ENCODE measurements at places on chromosomes 7 and 10. TPM values are rescaled to one million over a fixed set of nuclear protein-coding genes. Genes with fewer than 3 reads are reported as not detected.

DNA sequence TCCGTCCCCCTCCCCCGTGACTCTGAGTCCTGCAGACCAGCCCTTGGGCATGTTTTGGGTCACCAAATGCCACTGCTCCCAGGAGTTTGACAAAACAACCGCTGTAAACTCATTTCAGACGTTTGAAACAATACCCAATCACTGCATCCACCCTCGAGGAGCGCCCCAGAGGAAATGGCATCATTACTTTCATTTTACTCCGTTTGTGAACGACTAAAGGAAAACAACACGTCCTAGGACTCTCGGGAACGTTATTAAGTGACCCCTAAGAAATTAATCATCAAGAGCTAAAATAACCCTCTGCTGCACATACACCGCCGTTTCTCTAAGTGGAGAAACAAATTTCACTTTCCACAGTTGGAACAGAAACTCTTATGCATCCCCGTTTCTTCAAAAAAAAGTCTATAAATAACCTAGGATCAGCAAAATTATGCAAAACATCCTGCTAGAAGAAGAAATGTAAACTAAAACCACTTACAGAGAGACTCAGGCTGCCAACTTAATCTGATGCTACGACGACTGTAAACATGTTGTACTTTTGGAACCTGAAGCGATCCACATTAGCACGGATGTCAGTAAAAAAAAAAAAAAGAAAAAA lies 109.9 kb upstream of the EFCAB10 start:
- no peaks in the 10 kb centered on the region for H3K27me3 ChIP-seq
- H3K4me1 ChIP-seq, result peaks cover 16% of the 10 kb centered on the region
- peak overlapping the region; percentile 68 for H3K4me3 ChIP-seq
- peaks cover 11% of the 10 kb centered on the region for H3K36me3 ChIP-seq

DNA sequence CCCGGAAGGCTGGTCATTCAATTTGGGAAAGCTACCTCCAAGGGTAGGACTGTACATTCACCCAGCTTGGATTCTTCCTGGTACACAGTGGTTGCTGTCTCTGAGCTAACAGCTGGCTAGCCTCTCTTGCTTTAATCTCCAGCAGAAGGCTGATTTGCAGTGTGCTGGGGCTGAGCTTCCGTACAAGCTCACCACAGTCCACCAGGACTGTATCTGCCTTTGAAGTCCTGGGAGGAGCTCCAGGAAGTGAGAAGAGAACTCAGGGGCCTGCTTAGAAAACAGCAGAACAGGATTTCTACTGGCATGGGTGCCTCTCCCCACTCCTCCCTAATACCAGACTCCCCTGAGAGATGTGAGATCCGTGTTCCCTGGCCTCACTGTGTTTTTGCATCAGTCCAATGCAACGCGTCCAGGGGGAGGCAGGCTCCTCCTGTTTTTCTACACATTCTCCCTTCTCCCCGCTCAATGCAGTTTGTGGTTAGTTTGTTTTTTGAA lies 6.6 kb downstream of the AFAP1L2 start:
- H3K27ac ChIP-seq, result no peak overlapping the region
- DNase-seq, result no peak
- no peak overlapping the region for H3K4me3 ChIP-seq
- no peaks in the 10 kb centered on the region for H3K4me1 ChIP-seq

GRCh38 chr10:31648966-31649365 lies 279.7 kb downstream of the ARHGAP12 start:
- no peaks in the 10 kb centered on the region for H3K36me3 ChIP-seq
- no peak for DNase-seq
- H3K27ac ChIP-seq, result no peak overlapping the region
- no peak overlapping the region for H3K4me3 ChIP-seq
- peaks cover 31% of the 10 kb centered on the region for H3K27me3 ChIP-seq
- peaks cover 8% of the 10 kb centered on the region for H3K4me1 ChIP-seq

DNA sequence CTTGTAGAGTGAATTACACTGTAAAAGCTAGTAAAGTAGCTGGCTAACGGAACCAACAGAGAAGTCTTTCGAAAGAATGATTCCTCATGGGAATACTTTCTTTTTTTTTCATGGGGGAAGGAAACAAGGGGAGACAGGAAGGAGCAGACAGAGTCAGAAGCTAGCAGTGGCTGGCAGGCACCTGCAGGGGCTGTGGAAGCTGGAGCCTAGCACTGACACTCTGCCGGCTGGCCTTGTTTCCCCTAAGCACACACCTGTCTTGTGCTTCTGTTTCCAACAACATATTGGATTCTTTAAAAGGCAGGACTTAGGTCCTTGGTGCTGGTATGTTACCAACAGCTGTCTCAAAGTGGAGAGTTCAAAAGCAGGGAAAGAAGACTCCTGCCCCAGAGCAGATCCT lies 24.7 kb downstream of the NOD1 start:
- DNase-seq, result no peak
- H3K4me3 ChIP-seq, result no peak overlapping the region
- H3K36me3 ChIP-seq, result peaks cover 6% of the 10 kb centered on the region
- no peaks in the 10 kb centered on the region for H3K27me3 ChIP-seq

DNA sequence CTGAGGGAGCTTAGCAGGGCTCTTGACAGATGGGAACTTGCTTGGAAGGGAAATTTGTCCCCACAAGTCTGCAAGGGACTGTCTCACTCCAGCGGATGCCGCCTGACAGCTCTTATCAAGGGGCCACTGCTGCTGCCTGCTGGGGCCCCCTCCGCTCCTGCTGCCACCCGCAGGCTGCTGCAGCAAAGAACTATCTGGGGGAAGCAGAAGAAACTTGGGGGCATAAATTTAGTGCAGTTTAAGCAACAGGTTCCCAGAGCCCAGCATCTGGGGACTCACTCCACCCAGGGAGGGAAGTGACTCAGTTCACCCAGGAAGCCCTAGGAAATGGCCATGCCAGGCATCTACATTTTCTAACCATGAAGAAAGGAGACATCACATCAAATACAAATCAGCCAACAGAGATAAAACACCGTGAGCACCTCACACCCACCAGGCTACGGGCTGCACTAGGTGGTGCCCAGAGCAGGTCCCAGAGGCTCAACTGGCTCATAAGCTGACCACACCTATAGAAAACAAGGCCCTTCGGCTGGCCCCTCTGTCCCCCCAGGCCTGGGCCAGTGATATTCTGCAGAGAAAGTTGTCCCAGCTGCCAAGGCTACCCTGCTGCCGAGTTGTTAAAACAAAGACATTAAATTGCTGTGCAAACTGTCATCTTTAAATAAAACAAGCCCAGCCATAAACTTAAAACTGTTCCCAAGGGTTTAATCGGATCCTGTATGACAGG lies 3.7 kb downstream of the RGS10 start:
- H3K4me1 ChIP-seq, result peaks cover 24% of the 10 kb centered on the region
- H3K27me3 ChIP-seq, result no peaks in the 10 kb centered on the region
- no peak for DNase-seq

DNA sequence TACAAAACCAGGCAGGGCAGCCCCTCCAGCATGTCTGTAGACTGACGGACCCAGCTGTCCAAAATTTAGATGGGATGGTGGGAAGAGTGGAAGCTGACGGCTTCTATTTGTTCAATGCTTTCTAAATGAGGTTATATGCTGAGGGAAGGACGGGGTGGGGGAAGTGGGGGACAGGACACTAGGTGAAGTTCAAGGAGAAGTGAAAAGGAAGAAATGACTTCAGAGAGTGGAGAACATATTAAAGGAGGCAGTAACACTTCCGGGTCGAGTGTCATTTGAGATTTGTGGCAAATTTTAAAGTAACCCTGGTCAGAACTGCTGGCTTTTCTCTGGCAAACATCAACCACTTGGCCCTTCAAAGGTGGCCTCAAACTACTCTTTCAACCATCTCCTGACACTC lies 9.4 kb downstream of the PIP4K2A start:
- no peaks in the 10 kb centered on the region for H3K36me3 ChIP-seq
- H3K4me3 ChIP-seq, result no peak overlapping the region
- no peaks in the 10 kb centered on the region for H3K27me3 ChIP-seq

- H3K36me3 ChIP-seq, result no peaks in the 10 kb centered on the region
- no peak overlapping the region for H3K4me3 ChIP-seq
- no peaks in the 10 kb centered on the region for H3K27me3 ChIP-seq
- no peak overlapping the region for H3K27ac ChIP-seq
Measured at GRCh38 chr7:145868935-145869334, 247.7 kb upstream of the CNTNAP2 start.

The ASIC3 gene
- 13.6 TPM for total RNA-seq

The BTBD16 gene
- not detected for total RNA-seq

The YWHAG gene
- total RNA-seq, result 113 TPM

The LRRTM3 gene
- total RNA-seq, result not detected

The PHYH gene
- 30.4 TPM for total RNA-seq

The CHAT gene
- total RNA-seq, result not detected

The CNPY1 gene
- total RNA-seq, result not detected

The FKBP9 gene
- total RNA-seq, result 160 TPM

The SFTPA1 gene
- not detected for total RNA-seq

The PLAU gene
- total RNA-seq, result 706 TPM
